ENCODE measurements at places on chromosomes 6 and 20. TPM values are rescaled to one million over a fixed set of nuclear protein-coding genes. Genes with fewer than 3 reads are reported as not detected.

RAET1G gene
- not detected for total RNA-seq

APCDD1L gene
- not detected for total RNA-seq

NRSN1 gene
- total RNA-seq: 22.0 TPM

DUSP15 gene
- 9.8 TPM for total RNA-seq

FAM50B gene
- total RNA-seq: 22.0 TPM

SUPT3H gene
- 63.6 TPM for total RNA-seq

DNPH1 gene
- 13.9 TPM for total RNA-seq

SAMD5 gene
- total RNA-seq: 11.8 TPM

HLA-DRB1 gene
- 3.7 TPM for total RNA-seq

DNAH8 gene
- under 0.01 TPM for total RNA-seq

VNN1 gene
- total RNA-seq: under 0.01 TPM

AKIRIN2 gene
- total RNA-seq: 57.1 TPM

NRN1 gene
- total RNA-seq: 9.8 TPM

GSTA3 gene
- not detected for total RNA-seq

C6orf52 gene
- 0.82 TPM for total RNA-seq

All from frontal cortex (tissue), 4 donors.